ENCODE measurements at places on chromosomes 3 and 15.

- DNase-seq = no peak
Observed at GRCh38 chr15:39946862-39947261, 12.9 kb downstream of the EIF2AK4 start.

DNA sequence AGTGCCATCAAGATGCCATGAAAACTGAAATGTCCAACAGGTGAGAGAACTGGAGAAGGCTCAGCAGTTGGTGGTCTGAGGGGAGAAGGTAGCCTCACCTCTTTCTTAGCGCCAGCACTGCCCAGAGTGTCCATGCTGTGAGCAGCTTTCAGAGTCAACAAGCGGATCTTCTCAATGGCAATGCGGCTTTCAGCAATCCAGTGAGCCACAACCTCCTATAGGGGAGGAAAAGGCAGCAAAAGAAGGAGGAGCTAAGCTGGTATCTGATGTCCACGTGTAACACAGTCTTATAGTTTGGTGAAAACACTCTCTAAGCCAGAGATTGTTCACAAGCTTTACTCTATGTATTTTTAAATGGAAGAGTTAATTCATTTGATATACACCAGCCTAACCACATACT, 36.1 kb upstream of the ACKR4 start:
- DNase-seq = no peak

- DNase-seq = no peak
Observed at GRCh38 chr3:194270627-194271459, 80.3 kb downstream of the CPN2 start.

DNA sequence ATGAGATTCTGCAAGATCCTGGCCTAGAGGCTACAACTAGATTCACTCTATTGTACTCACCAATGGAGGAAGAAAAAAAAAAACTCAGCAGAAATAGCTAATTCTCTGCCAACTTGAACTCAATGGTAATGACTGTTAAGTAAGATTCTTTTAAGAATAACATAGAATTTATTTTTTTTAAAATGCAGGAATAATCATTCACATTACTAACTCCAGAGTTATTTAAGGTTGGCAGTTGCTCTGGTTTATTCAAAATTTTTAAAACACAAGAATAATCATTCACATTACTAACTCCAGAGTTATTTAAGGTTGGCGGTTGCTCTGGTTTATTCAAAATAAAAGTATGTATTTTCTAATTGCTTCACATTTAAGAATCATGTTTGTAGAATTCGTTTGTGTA, 1071.9 kb downstream of the IGSF11 start:
- no peak for DNase-seq

- no peak for DNase-seq
Observed at GRCh38 chr3:194161131-194162045, 25.4 kb downstream of the HES1 start.

DNA sequence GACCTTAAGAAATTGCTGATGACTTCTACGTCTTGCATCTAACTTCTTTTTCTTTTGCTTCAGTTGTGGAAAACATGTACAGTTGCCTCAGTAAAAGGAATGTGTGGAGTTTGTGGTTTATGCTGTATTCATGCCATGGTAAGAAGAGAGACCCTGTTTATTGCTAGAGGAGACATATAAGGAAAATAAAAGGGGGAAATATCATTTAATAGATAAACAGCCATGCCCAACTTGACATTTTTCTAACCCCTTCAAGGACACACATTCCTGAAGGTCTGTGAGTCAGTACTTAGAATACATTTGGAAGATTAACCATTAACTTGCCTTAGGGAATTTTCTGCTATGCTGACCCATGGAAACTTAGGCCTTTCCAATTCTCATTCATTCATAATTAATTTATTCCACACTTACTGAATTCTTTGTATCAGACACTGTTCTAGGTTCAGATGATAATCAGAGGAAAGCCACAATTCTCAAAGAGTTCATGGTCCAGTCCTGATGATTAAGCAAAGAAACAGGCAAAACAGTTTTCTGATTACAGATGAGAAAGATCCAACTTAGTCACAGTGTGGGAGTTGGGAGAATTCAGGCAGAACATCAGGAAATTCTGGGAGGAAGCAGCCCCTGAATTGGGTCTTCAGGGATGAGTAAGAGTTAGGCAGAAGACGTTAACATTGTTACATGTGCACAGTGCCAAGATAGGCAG, 329.8 kb upstream of the RASGRP1 start:
- DNase-seq = no peak

Measured in activated CD8-positive, alpha-beta memory T cell treated with anti-CD3 and anti-CD28 coated beads, Interleukin-2, amount 10 ng/mL, durations not matched to agents 7 days and 5 days (primary cell).